Stimulated activated CD4-positive, alpha-beta T cell treated with anti-CD3 and anti-CD28 coated beads, TNF-alpha, amount 100 ng/mL, for 1 hour (primary cell): ENCODE measurements at places on chromosomes 3 and 15.

DNA sequence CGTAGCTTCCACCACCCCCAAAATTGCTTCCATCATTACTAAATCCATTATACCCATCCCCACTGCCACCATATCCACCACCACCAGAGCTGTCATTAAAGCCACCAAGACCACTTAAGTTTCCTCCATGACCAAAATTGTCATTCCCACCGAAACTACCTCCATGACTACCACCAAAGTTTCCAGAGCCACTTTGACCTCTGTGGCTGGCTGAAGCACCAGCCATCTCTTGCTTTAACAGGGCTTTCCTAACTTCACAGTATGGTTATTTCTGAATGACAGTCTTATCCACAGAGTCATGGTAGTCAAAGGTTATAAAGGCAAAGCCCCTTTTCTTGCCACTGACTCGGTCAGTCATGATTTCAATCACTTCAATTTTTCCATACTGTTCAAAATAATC, 24.3 kb upstream of the DENND4A start:
- DNase-seq, result no peak

DNA sequence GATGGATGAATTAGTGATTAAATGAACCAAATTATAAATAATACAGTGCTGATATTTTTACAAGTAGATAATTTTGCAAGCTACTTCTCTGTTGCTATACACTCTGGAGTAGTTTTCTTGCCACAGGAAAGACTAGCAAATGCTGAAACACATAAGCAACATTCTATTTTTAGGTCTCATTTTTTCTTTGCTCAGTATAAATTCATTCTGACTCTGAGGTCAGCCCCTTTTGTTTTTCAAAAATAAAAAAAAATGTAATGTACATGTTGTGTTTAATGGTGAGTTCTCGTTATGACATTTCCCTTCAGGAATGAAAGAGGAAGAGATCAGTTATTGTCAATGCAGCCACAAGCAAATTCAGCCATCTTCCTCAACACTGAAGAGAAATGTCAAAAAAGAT, 24.9 kb downstream of the GJD2 start:
- no peak for DNase-seq

GRCh38 chr3:83926291-83926690, 1032.5 kb upstream of the CADM2 start:
- no peak for DNase-seq

- no peak for DNase-seq
Observed at GRCh38 chr3:57952651-57953050, 55.6 kb upstream of the FLNB start.

DNA sequence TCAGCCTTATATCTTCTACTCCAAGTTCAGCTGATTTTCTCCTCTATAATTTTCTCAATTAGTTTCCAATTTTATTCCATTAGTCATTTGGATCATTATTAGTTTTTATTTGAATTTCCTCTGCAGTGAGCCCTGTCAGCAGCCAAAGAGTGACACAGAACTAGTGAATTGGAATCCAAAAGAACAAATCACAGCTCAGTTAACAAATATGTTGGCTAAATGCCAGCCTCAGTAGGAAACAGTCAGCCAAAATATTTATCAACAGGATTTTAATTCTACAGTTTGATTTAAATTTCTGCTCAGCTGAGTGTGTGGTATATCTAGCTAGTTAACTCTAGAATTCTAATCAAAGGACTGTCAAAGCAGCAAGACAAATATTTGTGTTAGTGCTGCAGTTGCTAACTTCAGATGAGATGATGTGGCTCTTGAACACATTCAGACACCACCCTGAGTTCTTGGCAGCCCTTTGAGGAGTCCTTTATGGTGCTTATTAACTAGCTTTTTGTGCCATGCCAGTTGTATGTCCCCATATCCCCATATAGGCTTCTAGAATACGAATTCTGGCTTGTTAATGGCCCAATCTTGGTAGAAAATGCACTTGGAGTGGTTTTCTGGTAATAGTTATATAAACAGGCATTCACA, 194.5 kb downstream of the CPNE4 start:
- DNase-seq, result no peak

- DNase-seq, result no peak
Observed at GRCh38 chr3:194521510-194522260, 34.9 kb upstream of the ATP13A3 start.
